ENCODE measurements at places on chromosomes 12 and 14.

DNA sequence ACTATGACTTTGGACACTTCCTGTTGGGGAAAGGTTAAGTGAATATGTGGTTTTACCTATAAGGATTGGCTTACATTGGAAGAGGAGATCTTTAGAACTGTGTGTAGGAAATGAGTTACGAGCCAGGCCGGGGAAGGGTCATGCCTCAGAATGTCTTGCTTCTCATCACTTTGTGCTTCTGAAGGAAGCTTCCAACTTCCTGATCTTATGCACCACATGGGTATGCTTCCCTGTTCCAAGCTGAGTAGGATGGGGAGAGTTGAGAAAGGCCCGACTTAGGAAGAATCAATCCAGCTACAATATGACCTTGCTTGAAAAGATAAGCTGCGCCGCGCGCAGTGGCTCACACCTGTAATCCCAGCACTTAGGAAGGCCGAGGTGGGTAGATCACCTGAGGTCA lies 59.9 kb downstream of the STXBP6 start:
- DNase-seq: no peak

- DNase-seq: no peak
Measured at GRCh38 chr12:80118565-80119324, 19.4 kb downstream of the OTOGL start.

DNA sequence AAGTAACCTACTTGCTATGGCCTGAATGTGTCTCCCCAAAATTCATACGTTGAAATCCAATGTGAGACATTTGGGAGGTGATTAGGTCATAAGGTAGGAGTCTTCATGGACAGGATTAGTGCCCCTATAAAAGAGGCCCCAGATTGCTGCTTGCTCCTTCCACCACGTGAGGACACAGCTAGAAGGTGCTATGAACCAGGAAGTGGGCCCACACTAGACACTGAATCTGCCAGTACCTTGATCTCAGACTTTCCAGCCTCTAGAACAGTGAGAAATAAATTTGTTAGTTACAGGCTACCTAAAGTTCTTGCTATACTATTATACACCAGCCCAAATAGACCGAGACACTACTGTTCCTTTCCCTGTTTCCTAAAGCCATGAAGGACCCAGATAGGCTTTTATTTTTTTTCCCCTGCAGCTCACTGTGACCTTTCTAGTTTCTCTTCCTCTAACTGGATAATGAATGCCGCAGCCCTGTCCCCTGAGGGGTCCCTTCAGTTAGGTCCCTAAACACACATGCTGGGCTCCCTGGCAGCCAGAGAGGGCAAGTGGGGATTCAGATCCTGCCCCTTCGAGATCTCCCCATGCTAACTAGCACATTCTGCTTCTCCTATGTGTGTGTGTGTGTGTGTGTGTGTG lies 19.3 kb downstream of the SLC25A3 start:
- no peak for DNase-seq

GRCh38 chr12:101050631-101051030 lies 159.4 kb downstream of the SLC5A8 start:
- DNase-seq: no peak

GRCh38 chr12:78968226-78968625 lies 103.7 kb downstream of the SYT1 start:
- DNase-seq: no peak

DNA sequence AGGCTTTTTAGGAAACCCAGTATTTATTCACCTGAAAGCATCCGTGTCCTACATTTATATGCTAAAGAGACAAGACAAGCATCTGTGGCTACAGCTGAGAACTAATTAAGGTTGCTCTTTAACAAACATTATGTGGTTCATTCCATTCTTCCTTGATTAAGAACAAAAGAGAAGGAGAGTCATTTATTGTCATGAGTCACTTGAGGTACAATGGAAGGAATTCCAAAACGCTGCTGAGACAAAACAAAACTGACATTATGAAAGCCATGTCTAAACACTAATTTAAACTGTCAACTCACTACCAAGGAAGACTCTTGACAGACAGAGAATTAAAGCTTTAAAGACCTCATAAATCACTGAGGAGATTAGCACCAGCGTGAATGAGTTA lies 214.4 kb downstream of the BMP4 start:
- no peak for DNase-seq

DNA sequence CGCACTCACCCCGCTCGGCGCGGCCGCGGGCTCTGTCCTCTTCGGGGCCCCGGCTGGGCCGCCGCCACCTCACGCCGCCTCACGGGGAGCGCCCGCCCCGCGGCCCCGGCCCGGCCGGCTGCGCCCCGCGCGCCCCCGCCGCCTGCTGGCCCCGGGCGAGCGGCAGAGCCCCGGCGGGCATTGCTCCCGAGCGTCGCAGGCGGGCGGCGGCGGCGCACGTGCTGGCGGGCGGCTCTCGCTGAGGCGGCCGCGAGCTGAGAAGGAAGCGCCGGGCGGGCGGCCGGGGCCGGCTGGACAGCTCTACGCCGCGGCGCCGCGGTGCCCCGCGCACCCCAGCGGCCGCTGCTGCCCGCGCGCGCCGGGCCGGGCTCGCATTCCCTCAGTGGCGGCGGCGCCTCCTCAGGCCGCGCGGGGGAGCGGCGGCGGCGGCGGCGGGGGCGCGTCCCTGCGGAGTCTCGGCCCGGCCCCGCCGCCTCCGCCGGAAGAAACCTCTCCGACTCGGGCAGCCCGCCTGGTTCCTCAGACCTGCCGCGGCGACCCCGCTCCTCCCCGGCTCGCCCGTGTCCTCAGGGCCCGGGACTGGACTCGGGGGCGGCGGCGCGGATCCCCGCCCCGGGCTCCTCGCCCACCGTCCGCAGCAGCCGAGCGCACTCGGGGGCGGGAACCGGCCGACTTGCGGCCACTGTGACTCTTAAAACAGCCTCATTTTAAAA lies at the start of gene PITPNM2:
Gene PITPNM2, minus strand, starts transcription at position 347 of the 713 bp plus-strand sequence. CDS start 116,500 bp downstream, outside the sequence.
- no peak for DNase-seq

- no peak for DNase-seq
Measured at GRCh38 chr14:83913476-83913875, 1616.5 kb upstream of the FLRT2 start.

DNA sequence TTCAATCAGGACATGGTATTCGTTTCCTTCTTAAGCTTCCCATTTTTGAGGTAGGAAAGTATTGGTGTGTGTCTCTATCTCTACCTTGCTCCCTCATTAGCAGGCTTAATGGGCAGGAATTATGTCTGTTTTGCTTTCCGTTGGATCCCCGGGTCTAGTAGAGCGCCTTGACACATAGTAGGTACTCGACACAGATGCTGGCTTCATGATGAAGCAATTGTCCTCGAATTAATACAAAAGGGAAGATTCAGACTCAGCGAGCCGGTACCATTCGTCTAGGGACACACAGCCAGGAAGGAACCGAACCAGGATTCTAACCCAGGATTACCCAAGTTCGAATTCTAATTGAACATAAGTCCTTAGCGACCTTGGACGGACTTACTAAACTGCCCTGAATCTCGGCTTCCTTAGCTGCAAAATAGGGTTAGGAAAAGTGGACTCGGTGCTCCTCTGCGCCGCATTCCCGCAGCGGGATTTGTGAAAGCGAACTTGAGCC lies 496 bp upstream of the ISCU start:
- no peak for DNase-seq
